ENCODE measurements at places on chromosomes 11 and 22.
A peak's percentile ranks its signal among the peaks of the same experiment; 100 is the strongest.

DNA sequence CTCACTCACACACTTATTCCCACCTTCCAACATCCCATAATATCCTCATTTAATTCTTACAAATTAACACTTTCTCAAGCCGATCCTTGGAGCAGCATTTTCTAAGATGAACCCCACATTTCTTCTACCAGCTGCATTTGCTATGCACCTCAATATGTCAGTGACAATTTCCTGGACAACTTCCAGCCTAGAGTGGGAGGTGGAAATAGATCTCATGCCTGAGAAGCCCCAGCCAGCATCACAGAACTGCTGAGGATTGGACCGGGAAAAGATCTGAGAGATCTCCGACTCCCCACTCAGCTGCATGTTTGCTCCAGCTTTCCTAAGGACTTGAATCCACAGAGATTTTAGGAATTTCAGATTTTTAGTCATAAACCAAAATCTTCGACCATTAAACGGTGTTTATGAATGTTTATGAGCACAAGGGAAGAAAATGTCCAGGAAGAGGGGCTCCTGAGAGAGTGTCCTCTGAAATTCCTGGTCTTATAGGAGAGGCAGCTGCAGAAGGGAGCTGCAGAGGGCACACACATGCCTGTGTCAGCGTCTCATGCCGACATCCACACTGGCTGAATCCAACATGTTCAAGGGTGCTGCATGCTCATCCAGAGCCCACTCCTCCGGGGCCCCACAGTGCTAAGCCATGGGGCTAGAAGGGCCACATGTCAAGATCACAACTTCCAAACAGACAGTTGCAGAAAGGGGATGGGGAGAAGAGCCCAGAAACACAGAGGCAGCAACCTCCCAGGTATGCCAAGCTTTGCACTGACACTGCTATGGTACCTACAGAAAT lies 68.6 kb downstream of the MICAL3 start:
- no peak for DNase-seq

- no peak for DNase-seq
These were observed 2.3 kb upstream of the VSIG2 start for GRCh38 chr11:124754309-124754708.

DNA sequence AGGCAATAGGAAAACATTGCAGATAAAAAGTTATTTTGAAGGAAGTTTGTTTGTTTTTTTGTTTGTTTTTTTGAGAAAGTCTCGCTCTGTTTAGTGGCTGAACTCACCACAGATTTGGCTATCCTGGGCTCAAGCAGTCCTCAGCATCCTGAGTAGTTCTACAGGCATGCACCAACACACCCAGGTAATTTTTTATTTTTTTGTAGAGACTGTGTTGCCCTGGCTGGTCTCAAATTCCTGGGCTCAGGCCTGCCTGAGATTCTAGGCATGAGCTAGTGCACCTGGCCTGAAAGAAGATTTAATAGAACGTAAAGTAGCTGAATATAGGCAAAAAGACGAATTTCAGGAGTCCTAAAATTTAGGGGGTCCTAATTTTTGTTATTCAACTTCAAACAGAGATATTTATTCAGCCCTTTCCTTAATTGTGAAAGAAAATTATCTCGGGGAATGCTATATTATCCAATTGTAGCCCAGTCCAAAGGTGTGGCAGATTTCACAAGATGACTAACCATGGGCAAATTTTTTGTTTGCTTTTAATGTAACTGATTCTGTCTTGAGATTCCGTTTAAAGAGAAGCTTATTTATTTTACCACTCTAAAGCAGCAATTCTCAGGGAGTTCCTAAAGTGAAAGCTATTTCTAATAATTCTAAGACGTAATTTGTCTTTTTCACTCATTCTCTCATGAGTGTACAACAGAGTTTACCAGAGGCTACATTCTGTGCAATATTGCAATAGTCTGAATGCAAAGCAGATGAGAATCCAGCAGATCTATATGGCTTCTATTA lies 940 bp downstream of the IL18 start:
- no peak for DNase-seq

DNA sequence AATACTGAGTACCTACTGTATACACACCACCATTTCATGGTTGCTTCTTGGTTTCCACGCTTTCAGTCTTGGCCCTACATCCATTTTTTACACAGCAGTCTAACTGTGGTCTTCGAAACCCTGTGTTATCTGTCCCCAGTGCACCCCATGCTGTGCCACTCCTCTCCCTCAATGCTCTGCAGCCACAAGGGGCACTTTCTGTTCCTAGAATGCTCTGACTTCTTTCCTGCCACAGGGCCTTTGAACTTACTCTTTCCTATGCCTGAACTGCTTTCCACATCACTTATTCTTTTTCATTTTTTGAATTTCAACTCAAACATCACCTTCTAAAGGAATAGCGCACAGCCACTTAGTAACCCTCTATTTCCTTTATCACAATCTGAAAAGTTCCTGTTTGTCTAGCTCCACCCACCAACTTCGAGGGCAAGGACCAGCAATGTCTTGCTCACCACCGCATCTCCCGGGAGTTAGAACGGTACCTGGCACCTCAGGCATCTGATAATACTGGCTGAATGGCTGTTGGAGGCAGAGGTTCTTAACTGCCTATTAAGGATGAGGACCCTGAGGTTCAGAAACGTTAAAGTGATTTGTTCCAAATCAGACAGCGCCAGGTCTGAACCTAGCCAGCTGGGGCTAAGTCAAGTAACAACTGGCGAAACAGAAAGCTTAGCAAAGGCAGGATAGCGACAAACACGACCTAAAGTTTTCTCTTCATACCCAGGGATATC lies 568 bp downstream of the ALG8 start:
- no peak for DNase-seq

GRCh38 chr11:996681-997080 lies 39.8 kb downstream of the MUC6 start:
- no peak for DNase-seq

DNA sequence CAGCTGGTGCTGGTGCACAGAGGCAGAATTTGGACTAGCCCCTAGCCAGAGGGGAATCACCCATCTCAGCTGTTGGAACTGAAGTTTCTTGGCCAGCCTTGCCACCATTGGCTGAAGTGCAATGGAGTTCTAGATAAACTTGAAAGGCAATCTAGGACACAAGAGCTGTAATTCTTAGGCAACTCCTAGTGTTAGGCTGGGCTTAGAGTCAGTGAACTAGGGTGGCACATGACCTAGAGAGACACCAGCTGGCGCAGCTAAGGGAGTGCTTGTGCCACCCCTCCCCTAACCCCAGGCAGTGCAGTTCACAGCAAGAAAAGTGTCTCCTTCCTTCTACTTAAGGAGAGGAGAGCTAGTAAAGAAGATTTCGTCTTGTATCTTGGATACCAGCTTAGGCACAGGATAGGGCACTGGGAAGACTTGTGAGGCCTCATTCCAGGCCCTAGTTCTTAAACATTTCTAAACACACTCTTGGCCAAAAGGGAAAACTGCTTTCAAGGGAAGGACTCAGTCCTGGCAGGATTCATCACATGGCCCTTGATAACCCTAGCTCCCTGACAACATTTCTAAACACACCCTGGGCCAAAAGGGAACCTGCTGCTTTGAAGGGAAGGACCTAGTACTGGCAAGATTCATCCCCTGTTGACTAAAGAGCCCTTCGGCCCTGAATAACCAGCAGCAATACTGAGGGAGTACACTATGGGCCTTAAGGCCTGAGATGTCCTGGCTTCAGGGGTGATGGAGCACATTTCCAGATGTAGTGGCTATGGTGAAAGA lies 53.4 kb downstream of the XRRA1 start:
- no peak for DNase-seq

- DNase-seq = peak; percentile 99
These were observed at the start of gene RANGAP1 for GRCh38 chr22:41285820-41286638. Gene RANGAP1 (minus strand): TSS chr22:41286187. CDS start chr22:41281044, 5,143 bp downstream.

- peak; percentile 72 for DNase-seq
These were observed 618 bp upstream of the CERK start for GRCh38 chr22:46738647-46739093.

GRCh38 chr11:74024261-74025029 lies 15.6 kb upstream of the UCP3 start:
- DNase-seq = no peak

GRCh38 chr11:31818874-31819331 lies 7.8 kb upstream of the PAX6 start:
- DNase-seq = peak; percentile 91

GRCh38 chr11:103920449-103920848 lies 116.0 kb upstream of the DDI1 start:
- no peak for DNase-seq

DNA sequence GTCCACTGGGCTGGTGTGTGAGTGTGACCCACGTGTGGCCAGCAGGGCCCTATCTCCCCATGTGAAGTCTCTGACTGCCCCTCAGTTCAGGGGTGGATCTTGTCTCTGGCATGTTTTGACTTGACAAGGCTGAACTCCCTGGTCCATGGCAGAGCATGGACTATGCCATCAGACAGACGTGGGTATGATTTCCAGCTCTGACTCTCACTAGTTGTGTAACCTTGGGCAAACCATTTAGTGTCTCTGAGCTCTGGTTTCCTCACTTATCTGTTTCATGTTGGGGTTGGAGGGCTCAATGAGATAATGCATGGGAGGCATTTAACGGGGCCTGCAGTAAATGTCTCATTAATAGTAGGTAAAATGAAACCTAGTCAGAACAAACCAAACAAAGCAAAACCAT lies 254.5 kb upstream of the NARS2 start:
- no peak for DNase-seq

DNA sequence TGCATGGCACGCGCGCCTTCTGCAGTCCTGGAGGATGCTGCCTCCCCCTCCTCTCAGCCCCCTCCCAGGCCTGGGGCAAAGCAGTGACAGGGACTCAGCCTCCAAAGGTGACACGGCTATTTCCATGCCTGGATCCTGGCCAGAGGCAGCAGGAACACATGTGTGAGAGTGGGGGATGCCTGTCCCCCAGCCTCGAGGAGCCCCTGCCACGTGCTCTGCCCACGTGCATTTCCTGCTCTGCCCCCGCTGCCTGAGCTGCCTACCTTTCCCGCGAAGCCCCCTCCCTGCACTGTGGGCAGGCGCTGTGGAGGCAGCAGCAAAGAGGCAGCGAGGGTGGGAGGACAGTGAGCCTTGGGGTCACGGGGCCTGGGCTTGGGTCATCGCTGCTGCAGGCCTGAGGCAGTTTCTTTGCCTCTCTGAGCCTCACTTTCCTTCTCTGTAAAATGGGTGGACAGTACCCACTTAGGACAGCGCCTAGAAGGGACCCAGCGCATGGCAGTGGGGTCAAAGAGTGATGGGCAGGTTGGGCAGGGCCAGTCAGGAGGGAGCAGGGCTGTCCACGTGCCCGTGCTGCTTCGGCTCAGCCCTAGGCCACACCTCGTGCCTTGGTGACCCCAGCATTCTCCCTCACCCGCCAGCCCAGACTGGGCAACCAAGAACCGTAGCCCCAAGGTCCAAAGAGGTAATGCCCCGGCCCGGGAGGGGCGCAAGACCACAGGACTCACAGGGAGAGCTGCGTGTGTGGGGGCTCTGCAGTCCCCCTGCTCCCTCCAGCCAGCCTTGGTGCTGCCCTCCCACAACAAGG lies 48.6 kb downstream of the FLRT1 start:
- no peak for DNase-seq

DNA sequence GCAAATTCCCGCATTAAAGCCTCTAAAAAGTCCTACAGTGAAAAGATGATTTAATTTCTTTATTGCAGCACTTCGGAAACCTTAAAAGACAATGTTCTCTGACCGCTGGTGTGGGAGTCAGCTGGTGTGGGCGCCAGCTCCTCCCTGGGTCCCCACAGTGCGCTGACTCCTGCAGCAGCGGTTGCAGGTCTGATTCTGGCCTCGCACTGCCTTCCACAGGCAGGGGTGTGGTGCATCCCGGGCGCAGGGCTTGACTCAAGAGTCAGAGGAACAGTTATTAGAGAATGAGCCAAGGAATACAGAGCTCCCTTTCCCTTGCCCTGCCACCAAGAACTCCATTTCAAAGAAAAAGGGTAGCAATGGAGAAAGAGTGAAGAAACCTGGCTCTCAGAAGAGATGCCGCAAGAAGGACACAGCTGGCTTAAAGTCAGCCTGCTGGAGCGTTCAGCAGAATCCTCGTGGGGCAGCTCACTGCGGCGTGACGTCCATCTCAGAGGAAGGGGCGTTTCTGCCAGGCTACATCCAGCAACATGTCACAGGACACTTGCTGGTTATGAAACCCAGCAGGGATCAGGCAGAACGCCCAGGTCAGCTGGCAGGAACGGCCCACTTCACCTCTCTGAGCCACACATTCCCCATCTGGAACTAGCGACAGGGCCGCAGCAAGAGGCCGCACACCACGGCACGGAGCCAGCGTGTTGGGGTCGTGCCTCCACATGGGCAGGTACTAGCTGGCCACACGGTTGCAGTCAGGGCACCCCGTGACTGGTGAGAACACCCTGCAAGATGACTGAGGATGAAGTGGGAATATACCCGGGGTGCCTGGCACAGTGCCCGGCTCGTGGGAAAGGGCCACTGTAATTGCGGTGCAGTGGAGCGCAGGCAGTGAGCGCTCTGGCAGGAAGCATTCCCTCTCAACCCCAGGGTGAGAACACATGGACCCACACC lies 18.1 kb upstream of the EFCAB6 start:
- DNase-seq = peak; percentile 74

GRCh38 chr22:40853961-40854360 lies 2.5 kb downstream of the ST13 start:
- peak; percentile 15 for DNase-seq

- peak; percentile 76 for DNase-seq
These were observed 6.4 kb upstream of the ME3 start for GRCh38 chr11:86678823-86679222.

GRCh38 chr11:2190657-2191471 lies 19.2 kb upstream of the TH start:
- peak; percentile 92 for DNase-seq

DNA sequence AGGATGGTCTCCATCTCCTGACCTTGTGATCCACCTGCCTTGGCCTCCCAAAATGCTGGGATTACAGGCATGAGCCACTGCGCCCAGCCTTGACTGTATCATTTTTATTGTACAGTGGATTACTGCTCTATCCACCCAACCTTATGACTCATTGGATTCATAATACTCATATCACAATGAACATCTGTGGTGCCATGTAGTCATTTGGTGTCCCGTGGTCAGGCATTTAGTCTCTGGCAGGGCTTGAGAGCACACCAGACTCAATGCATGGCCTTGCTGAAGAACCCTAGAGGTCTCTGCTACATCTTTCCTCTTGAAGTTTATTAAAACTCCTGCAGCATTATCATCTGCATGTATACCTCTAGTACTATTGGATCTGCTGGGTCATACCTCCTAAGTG lies 98.0 kb upstream of the LDLRAD3 start:
- DNase-seq = no peak

All from eye (tissue), 1 donor.